Activated CD4-positive, alpha-beta T cell treated with anti-CD3 and anti-CD28 coated beads for 48 hours (primary cell): ENCODE measurements at places on chromosomes 5 and 9.

- DNase-seq, result peak; percentile 53
These were observed 174.7 kb downstream of the NR3C1 start for GRCh38 chr5:143228597-143229293.

GRCh38 chr5:54517174-54517511, 416 bp upstream of the SNX18 start:
- no peak for DNase-seq

DNA sequence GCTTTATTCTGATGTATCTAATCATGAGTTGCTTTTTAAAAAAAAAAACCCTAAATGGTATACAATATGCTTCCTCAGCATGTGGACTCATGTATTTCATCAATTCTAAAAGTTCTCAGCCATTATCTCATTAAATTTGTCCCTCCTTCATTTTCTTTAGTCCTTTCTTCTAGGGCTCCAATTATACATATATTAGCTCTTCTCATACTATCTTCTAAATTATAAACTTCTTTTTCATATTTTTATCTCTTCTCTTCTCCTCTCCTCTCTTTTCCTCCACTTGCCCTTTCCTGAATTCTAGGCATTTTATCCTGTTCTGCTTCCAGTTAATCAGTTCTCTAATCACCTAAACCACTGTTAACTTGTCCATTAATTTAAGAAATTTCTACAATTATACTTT, 55.0 kb upstream of the IL33 start:
- DNase-seq, result no peak

DNA sequence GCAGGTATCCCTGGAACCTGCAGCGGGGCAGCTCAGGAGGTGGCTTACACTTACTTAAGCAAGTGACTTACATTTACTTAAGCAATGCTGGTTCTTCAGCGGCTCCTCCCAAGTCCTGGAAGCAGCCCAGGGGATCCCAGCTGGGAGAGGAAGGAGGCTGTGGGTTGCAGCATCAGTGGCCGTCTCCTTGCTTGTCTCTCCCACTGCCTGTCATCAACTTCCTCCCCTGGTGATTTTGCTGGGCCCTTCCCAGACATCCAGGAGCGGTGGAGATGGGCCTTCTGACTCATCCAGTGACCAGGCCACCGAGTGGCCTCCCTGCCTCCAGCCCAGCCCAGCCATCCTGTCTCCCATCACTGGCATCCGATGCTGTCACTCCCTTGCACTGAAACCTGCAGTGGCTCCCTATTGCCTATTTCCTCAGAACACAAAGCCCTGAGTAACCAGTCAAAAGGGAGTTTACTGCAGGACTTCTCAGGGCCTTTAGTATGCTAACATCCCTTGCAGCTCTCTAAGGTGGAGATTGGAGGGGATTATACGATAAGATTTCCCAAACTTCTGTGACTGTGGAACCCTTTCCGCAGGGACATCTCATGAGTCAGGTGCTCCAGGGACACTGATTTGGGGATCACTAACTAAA, 155.9 kb upstream of the PHYKPL start:
- DNase-seq, result no peak

GRCh38 chr9:112892981-112893380, 2.3 kb upstream of the SLC46A2 start:
- DNase-seq, result no peak

GRCh38 chr5:35683466-35683865, 65.8 kb downstream of the SPEF2 start:
- DNase-seq, result no peak

DNA sequence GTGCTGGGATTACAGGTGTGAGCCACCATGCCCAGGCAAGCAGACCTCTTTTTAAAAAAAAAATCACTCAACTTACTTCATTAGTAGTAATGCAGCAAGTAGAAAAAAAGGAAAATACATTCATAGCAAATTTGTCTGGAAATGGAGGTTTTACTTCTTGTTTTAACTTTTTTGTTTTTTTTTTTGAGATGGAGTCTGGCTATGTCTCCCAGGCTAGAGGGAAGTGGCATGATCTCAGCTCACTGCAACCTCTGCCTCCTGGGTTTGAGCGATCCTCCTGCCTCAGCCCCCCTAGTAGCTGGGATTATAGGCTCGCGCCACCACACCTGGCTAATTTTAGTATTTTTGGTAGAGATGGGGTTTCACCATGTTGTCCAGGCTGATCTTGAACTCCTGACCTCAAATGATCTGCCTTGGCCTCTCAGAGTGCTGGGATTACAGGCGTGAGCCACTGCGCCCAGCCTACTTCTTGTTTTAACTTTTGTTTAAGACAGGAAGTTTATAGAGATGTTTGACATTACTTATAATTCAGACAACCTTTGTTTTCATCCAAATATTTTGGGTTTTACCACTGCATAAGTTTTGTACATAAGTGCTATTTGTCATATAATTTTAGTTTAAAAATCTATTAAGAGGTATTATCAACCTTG, 26.5 kb downstream of the UBE2R2 start:
- DNase-seq, result no peak

DNA sequence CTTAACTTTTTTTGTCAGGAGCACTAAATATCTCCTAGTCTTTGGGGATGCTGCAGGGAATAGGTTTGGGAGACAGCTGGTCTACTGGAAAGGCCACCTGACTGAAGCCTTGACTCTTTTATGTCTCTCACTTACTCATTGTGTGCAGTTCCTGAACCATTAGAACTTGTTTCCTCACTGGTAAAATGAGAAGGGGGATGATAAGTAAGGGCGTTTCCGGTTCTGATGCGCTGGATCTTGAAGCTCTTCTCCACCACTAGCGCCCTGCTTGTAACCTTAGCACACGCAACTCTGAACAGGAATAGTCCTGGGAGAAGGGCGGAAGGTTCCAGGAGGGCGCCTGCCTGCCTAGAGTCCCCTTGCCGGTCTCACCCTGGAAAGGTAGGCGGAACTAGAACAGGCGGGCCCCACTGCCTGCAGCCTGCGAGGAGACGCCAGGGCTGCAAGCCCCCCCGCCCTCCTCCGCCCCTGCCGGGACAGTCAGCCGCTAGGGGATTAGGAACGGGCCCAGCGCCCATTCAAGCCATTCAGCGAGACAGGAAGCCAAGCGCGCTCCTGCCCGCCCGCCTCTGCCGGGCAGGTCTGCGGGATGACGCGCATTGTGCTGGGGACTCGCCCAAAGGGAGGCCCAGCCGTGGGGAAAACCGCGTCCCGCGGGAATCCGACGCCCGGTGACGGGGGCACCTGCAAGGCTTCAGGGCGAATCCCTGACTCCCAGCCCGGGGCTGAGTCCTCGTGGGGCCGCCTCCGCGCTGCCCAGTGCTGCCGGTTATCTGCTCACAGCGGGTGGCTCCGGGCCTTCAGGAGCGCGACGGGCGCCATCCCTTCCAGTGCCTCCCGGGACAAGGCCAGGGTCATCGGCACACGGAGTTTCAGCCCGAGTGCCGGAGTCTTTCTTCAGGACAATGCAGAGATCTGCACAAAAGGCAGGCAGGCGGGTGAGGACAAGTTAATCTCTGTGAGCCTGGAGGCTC, 44.0 kb upstream of the XPA start:
- peak; percentile 48 for DNase-seq

- DNase-seq, result peak; percentile 36
These were observed 17.4 kb upstream of the CAMSAP1 start for GRCh38 chr9:135924628-135925338.

- DNase-seq, result peak; percentile 36
These were observed at the start of gene RXRA for GRCh38 chr9:134325813-134326723. Gene RXRA, plus strand, starts transcription at chr9:134326455. Its CDS starts 177 bp downstream, at chr9:134326632.

- no peak for DNase-seq
These were observed 90.5 kb downstream of the RASEF start for GRCh38 chr9:82972446-82972845.

DNA sequence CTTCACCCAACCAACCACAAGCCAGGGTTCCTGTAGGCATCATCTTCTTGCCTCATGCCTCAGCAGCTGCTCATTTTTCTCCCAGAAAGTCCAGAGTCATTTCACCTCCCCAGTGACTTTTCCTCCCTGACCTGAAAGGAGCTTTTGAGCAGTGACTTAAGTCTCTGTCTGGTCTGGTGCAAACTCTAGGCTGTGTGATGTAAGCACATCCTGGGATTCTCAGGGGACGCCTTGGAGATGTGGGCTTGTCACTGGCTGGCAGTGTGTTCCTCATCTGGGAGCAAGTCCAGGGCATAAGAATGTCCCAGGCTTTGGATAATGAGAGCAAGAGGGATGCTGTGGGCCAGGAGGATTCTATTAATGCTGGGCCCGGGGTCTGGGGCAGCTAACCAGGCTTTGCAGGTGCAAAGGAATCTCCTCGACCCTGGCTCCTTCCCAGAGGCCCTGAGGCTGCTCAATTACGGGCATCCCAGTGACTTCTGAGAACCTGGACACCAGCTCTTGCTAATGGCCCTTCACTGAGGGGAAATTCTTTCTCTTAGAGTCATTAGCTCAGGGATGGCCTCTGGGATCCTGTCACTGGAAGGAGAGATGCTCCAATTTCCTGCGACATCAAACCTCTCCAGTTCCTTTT, 211.0 kb upstream of the PANK3 start:
- no peak for DNase-seq

GRCh38 chr5:150512368-150512747, 4.4 kb downstream of the NDST1 start:
- DNase-seq, result no peak

- DNase-seq, result no peak
These were observed 129.9 kb upstream of the PITX1 start for GRCh38 chr5:135163964-135164363.

- no peak for DNase-seq
These were observed 103.0 kb upstream of the ERCC6L2 start for GRCh38 chr9:95772320-95773052.

GRCh38 chr9:95103281-95103771, 214.2 kb downstream of the FANCC start:
- no peak for DNase-seq

DNA sequence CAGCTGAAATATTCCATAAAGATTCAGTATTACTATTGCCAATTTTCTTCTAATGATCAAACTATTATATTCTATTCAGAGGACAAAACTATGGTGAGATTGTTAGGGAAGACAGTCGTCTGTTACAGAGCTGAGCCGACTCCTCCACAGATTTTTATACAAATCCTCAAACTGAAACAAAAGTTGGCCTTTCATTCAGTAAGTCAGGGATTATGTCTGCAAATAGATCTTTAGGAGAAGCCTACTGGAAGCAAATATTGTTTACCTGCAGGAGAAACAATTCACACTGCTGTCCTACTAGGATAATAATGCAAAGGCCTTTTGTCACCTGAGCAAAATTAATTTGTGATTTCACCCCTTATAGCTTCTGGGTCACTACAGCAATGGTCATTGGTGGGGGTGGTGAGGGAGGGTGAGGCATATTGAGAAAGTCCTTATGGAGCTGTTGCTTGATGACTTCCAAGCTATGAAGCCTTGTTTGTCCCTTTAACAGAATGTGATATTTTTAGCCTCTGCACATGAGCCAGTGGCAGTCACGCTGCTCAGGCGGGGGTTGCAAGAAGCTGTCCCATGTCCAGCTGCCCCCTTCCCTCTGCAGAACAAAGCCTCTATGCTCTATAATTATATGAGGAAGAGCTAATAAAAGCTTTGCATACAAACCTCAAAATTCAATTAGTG, 200.5 kb upstream of the KLF9 start:
- DNase-seq, result no peak

- no peak for DNase-seq
These were observed 25.1 kb downstream of the ERGIC1 start for GRCh38 chr5:172858990-172859811.

- DNase-seq, result no peak
These were observed 192.4 kb downstream of the HSPA4 start for GRCh38 chr5:133244242-133244641.

DNA sequence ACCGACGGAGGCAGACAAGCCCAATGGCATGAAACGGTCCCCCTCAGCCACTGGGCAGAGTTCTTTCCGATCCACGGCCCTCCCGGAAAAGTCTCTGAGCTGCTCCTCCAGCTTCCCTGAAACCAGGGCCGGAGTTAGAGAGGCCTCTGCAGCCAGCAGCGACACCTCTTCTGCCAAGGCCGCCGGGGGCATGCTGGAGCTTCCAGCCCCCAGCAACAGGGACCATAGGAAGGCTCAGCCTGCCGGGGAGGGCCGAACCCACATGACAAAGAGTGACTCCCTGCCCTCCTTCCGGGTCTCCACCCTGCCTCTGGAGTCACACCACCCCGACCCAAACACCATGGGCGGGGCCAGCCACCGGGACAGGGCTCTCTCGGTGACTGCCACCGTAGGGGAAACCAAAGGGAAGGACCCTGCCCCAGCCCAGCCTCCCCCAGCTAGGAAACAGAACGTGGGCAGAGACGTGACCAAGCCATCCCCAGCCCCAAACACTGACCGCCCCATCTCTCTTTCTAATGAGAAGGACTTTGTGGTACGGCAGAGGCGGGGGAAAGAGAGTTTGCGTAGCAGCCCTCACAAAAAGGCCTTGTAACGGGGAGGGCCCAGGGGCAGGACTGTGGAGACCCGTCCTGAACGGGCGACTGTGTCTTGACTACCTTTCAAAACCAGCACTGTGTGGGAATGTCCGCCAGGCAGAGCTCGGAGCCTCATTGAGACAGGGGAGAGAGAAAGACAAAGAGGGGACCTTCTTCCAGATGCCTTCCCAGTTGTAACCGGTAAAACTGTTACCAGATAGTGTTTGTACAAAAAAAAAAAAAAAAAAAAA, 29.9 kb downstream of the CD180 start:
- peak; percentile 82 for DNase-seq

DNA sequence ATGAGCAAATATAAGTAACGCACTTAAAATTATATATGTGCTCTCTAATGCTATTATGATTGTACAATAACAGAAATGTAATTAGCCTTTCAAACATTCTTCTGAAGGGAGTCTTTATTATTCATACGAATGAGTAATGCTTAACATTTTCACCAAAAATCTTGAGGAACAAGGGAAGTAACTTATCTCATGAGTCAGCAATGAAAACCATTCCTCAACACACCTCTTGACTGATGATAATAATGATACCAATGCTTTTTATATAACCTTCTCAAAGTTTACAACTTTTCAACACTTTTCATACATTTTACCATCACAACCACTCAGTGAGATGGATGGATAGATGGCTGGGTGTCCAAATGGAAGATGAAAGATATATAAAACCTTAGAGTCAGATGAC, 369.3 kb downstream of the BNC2 start:
- no peak for DNase-seq

DNA sequence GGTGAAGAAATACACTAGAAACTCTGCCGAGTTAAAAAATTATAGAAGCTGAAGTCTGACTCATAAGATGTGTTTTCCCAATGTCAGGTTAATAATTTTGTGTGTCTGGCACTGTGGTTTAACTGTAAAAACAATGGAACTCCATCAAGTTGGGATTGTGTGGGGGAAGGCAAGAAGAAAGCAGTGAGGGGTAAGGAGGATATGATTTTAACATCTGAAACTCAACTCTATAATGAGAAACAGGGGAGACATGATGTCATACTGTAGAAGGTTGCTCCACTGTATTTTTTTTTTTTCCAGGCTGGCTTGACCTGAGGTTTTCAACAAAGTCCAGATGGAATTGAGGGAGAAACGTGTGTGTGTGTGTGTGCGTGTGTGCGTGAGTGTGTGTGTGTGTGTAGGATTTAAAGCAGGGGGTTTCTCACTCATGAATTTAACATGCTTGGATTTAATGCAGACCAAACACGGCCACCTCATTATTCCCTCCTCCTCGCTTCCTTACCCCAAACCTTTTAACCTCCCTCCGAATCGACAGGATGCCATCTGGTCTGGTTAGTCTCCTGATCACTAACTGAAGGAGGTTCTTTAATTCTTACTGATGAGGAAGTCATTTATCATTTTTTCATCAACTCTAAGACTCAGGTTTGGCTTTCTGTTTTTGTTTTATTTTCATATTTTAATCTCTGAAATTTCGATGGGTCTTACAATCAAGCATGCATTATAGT, 140.2 kb upstream of the LPAR1 start:
- no peak for DNase-seq

GRCh38 chr5:912280-913091, 19.8 kb downstream of the TRIP13 start:
- peak; percentile 88 for DNase-seq

GRCh38 chr9:69221036-69221435, 47.0 kb downstream of the TJP2 start:
- DNase-seq, result no peak
